H7 (cell line): ENCODE measurements at places on chromosomes 11 and 22. TPM values are rescaled to one million over a fixed set of nuclear protein-coding genes. Genes with fewer than 3 reads are reported as not detected.

GRCh38 chr11:74929431-74930363, 19.2 kb downstream of the XRRA1 start:
- DNase-seq = peak; percentile 64

The KRTAP5-10 gene
- total RNA-seq = 0.14 TPM in 1 of 2 replicates, not detected in the other

DNA sequence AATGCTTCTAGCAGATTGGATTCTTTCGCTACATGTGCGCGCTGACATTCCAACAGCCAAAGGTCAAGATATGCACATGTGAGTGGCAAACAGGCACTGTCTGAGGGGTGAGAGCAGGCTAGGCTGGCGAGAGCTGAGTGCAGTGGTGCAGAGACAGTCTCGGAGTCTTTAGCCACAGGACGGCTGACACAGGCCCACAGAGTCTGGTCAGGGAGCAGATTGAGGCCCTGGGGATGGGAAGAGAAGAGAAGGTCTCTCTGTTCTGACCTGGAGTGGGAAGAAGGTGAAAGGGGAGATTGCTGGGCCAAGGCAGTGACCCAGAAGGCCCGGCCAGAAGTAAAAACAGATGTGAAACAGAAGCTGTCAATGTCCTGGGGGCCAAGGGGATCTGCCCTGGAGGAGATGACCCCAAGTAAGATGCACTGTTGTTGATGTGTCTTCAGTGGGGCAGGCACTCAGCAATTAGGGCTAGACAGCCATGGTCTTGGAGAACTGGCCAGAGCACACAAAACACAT, 197.8 kb downstream of the ETS1 start:
- DNase-seq = no peak

GRCh38 chr22:44671742-44672141, 30.3 kb upstream of the PRR5 start:
- DNase-seq = peak; percentile 3

- no peak for DNase-seq
Observed at GRCh38 chr11:67352546-67353316, 615 bp downstream of the POLD4 start.

The CSNK2A3 gene
- total RNA-seq = 1.6 and 2.5 TPM in 2 replicates

The OR51E1 gene
- 0.15 TPM in 1 of 2 replicates, not detected in the other for total RNA-seq

- DNase-seq = no peak
Observed at GRCh38 chr11:67057205-67057672, 592 bp downstream of the RHOD start.

The ACRV1 gene
- total RNA-seq = not detected in 2 replicates

GRCh38 chr11:47111318-47111804, 65.3 kb downstream of the ARFGAP2 start:
- DNase-seq = no peak

The OR56A4 gene
- not detected in 2 replicates for total RNA-seq

GRCh38 chr11:133597236-133597635, 64.9 kb upstream of the OPCML start:
- DNase-seq = no peak

DNA sequence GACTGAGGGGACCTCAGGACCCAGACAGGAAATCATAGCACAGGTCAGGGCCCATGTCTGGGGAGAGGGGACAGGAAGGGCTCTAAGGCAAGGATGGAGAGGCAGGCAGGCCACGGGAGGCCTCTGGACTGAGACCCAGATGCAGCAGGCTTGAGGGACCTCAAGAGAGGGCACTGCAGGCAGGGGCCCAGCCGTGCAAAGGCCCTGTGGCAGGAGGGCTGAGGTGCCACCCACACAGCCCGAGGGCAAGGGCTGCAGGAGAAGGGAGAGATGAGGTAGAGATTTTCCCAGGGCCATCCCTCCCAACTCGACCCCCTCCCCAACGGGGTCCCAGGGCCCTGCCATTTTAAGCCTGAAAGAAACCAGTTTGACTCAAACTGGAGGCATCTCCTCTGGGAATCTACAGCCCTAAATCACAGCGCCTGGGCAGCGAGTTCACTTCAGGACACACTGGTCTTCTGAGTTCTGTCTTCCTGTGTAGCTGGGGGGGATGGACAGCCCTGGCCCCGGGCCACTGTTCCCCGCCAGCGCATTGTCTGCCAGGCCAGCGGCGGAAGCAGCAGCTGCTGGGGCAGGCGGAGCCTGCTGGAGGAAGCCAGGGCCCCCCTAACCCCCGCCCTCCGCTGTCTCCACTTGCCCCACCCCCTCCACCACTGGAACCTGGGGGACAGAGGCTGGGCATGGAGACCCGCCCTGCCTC, 20.3 kb upstream of the WNT7B start:
- DNase-seq = peak; percentile 92
